ENCODE measurements at places on chromosomes 12 and 14. TPM values are rescaled to one million over a fixed set of nuclear protein-coding genes. Genes with fewer than 3 reads are reported as not detected.

DNA sequence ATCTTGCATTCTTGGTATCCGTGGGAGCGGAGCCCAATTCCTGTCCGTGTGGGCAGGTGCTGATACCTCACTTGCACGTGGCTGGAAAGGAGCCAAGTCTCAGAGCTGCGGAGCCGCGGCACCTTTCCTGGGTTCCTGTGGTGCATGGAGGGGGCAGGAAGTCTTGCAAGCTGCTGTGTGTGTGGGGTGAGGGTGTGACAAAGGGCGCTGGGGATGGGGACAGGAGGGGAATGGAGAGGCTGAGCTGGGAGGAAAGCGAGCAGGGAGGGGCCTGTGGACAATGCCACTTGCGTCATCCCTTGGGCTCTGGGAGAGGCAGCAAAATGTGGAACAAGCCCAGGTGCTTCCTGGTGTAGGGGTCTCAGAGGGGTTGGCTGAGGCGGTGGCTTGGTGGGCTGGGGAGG lies 86.7 kb downstream of the CALM1 start:
- DNase-seq, result peak; percentile 69

- DNase-seq, result no peak
These were observed 61.7 kb upstream of the RFLNA start for GRCh38 chr12:124233041-124233796.

Gene TMEM52B
- total RNA-seq, result not detected

Gene PRH2
- total RNA-seq, result not detected

- no peak for DNase-seq
These were observed 109.4 kb downstream of the DACT1 start for GRCh38 chr14:58747181-58747580.

Gene PMCH
- total RNA-seq, result not detected

DNA sequence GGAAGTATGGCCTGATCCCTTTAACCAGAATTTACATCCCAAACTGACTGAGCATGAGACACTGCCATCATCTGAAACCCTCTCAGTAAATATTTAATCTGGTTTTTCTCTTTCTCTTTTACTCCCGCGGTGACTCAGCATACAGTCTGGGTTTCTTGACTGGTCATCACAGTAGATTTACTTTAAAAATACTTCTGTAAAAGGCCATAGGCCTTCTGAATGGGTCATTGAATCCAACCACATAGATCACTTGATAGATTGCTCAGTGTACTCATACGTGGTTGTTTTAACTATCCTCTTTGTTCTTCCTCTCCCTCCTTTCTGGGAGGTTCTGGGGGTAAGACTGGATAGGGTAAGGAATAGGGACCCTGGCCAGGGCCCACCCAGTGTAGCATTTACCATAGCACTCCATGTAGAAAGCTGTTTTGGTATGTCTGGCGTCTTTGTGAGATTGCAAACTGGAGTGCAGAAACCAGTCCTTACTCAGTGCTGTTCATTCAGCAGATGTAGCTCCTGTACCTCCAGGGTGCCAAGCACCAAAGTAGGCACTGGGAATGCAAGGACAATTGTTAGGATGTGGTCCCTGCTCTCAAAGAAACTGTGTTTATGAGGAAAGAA lies 165.7 kb downstream of the SRGAP1 start:
- no peak for DNase-seq

GRCh38 chr12:48990552-48990951 lies 8.6 kb downstream of the DDN start:
- DNase-seq, result no peak

DNA sequence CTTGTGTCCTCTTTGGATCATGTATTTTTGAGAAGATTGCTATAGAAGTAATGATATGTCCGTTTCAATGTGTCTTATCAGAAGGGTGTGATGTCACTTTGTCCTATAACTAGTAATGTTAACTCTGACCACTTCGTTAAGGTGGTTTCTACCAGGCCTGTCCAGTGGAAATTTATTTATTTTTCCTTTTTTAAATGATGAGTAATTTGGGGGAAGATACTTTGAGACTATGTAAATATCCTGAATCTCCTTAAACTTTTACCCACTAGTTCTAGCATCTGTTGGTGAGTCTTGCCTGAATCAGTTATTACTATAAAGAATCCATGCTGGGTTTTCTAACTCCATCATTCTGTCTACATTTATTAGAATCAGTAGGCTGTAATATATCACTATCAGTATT lies 15.3 kb downstream of the EP400 start:
- DNase-seq, result no peak

Gene CCDC38
- not detected for total RNA-seq

- no peak for DNase-seq
These were observed 64.4 kb downstream of the TTLL5 start for GRCh38 chr14:75725481-75725880.

Gene NACA
- 835 TPM for total RNA-seq

Gene C1RL
- 43.4 TPM for total RNA-seq

Gene NFE2
- total RNA-seq, result 1.8 TPM

DNA sequence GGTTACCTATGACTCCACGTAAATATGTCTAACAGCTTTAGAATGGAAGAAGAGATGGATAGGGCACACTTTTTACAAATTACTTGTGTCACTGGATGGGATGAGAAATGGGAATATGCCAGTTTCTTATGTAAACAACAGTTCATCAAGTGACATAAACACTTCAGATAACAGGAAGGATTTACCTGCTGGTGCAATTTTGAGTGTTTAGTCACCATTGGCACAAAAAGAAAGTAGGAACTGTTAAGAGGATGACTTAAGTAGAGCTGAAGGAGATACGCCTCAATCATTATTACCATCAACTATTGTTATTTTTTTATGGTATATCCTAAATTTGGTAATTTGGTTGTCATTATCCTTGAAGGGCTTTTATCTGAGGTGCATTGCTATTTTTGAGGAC lies 83.2 kb downstream of the RMST start:
- no peak for DNase-seq

GRCh38 chr14:23669441-23669840 lies 33.3 kb downstream of the DHRS2 start:
- no peak for DNase-seq

GRCh38 chr14:101721951-101722661 lies 39.4 kb upstream of the PPP2R5C start:
- peak; percentile 52 for DNase-seq

All from Calu3 (cell line).